Stimulated activated CD4-positive, alpha-beta T cell treated with anti-CD3 and anti-CD28 coated beads, Interleukin-12 subunit alpha, Interleukin-12 subunit beta, amount 100 ng/mL, for 4 hours (primary cell): ENCODE measurements at places on chromosomes 2 and 18.

DNA sequence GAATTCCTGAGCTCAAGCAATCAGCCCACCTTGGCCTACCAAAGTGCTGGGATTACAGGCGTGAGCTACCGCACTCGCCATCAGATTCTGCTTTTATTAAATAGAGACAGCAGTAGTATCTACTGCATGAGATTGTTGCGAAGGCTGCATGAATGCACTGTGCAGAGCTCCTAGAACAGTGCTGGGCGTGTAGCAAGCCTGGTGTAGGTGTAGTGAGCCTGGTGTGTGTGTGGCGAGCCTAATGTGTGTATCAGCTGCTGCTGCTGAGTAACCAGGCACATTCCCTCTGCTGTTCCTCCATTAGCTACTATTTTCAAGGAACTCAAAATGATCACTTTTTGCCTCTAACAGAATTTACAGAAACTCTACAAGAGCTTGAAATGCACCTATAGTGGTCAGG is 57.6 kb downstream of the PTPRM start:
- DNase-seq: no peak

DNA sequence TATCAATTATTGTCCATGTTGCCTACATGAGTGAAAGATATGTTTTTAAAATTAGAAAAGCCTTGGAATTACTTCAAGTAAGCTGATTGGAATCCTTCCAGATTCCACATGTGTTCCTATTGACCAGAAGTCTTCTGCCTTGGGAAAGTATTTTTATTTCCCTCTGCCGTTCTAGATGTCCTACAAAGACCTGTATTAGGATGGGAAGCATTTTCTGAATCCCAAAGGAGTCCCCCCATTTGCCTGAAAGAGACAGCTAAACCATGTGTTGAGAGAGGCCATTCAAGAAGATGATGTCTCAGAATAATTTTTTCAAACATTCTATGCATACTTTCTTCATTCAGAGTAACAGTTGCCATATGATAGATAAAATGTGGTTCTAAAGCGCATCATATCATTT is 19.0 kb upstream of the MYO1B start:
- no peak for DNase-seq

GRCh38 chr2:111897924-111898702 is at the start of gene MERTK:
TSS of gene MERTK (plus strand) at chr2:111898607. CDS start at chr2:111898736, 129 bp downstream.
- peak; percentile 55 for DNase-seq

- DNase-seq: no peak
These were observed 51.0 kb downstream of the HNRNPLL start for GRCh38 chr2:38551746-38552145.

- DNase-seq: no peak
These were observed 69.9 kb upstream of the ITGA6 start for GRCh38 chr2:172357442-172357841.

DNA sequence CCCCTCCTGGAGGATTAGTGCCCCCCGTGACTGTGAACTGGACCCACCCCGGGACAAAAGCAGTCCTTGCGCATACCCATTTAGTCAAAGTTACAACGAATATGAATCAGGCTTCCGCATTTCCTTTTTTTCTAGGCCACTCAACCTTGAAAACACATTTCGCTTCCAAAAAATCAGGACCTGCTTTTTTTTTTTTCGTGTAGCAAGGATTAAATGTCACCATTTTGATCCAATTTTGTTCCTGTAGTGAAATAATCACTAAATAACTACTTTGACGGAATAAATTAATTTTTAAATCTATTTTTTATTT is 464 bp upstream of the FTCDNL1 start:
- DNase-seq: no peak

DNA sequence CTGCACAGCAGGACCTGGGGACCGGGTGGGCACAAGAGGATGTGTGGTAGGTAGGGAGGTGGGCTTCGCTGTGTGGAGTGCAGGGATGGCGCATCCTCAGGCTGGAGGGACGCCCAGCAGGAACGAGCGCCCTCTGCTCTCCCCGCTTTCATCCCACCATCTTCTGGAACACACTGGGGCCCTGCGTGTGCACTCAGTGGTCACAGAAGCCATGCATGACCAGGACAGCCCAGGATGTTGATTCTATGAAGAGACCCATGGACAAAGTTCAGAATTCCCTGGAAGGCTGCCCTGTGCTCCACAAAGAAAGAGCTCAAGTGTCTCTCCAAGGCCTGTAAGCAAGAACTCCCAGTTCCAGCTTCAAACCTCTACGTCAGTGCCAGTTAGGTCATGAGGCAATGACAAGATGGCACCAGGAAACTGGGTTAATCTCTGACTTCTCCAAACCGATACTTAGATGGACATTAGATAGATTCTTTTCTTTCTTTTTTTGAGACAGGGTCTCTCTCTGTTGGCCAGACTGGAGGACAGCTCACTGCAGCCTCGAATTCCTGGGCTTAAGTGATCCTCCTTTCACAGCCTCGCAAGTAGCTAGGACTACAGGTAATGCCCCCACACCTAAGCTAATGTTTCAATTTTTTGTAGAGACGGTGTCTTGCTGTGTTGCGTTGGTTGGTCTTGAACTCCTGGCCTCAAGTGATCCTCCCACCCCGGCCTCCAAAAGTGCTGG is 3.4 kb downstream of the SLC66A2 start:
- DNase-seq: no peak
